Activated CD8-positive, alpha-beta memory T cell treated with anti-CD3 and anti-CD28 coated beads for 24 hours (primary cell): ENCODE measurements at places on chromosomes 3 and 15.

DNA sequence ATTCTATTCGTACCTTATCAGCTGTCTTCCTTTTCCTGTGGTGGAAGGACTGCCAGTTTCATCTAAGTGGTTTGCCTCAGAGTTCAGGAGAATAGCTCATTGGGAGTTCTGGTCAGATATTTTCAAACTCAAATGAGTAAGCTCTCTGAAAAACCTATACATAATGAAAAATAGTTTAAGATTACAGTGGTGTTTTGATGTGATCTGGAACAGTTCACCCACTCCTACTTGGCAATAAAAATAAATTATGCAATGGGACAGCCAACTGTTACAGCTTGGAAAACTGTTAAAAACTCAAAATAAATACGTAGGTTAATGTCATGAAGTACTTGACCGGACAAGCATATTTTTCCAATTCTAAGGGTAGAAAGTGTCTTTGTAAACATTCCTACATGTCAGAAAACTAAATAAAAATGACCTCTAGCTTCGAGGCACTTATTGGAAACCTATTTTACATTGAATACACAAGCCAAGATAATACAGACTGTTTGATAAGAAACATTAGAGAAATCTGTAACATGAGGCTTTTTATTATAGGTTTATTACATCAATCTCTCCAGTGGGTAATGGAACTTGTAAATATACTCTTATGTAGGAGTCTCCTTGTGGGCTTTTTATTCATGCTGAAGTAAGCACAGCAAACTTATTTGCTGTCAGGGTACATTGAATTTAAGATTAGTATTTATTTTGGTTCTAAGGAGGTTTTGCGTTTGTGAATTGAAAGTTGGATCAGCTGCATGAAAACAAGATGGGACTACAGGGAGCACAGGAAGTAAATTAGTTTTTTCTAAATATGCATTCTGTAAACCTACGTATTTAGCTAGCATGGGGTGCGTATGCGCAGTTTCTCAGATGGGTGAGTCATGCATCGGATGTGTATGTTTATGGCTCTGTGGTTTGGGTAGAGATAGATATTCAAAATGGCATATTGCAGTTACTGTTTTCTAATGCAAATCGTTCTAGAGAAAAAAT, 453.1 kb downstream of the IL5RA start:
- DNase-seq = no peak

- DNase-seq = no peak
These were observed 31.0 kb upstream of the TOPBP1 start for GRCh38 chr3:133692759-133693158.

GRCh38 chr3:188299068-188299467, 145.1 kb downstream of the LPP start:
- no peak for DNase-seq

DNA sequence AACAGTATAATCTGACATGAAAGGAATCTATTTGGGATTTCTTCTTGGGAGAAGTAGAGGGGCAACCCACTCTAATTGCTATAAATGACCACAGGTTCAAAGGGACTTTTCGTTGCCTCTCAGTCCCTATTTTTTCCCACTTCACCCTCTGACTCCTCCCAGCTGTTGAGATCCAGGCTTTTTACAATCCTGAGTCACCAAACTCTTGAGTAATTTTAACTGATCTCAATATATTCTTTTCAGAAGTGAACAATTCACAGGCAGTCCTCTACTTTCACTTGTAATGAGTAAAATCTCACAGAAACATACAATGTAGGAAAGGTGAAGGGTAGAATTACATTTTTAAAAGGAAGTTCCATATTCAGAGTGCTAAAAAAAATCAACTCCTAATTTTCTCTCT, 44.6 kb downstream of the EIF4E3 start:
- DNase-seq = no peak

- DNase-seq = no peak
These were observed 26.5 kb downstream of the GOLGA6A start for GRCh38 chr15:74055804-74056203.

DNA sequence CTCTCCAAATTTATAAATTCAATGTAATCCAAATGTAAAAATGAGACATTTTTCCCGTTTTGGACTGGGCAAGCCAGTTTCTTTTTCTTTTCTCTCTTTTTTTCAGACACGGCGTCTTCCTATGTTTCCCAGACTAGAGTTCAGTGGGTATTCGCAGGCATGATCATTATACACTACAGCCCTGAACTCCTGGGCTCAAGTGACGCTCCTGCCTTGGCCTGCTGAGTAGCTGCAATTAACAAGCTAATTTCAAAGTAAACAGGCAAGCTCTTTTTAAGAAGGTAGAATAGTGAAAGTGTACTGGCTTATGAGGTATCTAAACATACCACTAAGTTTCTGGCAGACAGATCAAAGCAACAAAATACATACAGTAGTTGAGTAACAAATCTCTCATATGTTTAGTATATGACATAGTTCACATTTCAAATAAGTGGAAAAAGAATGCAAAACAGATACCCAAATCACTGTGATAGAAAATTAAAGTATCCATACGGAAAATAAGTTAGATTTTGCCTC, 13.5 kb downstream of the HIGD1A start:
- no peak for DNase-seq

DNA sequence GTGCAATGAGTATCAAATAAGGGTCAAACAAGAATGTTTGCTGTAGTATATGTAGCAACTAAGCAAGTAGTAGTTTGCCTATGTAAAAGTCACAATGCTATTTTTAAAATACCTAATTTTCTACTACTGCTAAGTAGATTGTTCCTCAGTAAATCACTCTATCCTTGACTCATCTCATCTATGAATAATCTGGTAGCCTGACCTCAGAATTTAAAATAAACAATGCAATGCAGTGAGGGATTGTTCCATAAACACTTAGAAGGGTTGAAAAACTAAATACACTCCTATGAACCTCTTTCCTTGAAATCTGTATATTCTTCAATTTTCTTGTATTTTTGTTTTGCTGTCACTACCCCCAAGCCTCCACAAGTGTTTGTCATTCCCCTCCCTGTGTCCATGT, 253.3 kb downstream of the TBC1D5 start:
- no peak for DNase-seq

GRCh38 chr3:69182588-69183316, 60.4 kb upstream of the LMOD3 start:
- no peak for DNase-seq

DNA sequence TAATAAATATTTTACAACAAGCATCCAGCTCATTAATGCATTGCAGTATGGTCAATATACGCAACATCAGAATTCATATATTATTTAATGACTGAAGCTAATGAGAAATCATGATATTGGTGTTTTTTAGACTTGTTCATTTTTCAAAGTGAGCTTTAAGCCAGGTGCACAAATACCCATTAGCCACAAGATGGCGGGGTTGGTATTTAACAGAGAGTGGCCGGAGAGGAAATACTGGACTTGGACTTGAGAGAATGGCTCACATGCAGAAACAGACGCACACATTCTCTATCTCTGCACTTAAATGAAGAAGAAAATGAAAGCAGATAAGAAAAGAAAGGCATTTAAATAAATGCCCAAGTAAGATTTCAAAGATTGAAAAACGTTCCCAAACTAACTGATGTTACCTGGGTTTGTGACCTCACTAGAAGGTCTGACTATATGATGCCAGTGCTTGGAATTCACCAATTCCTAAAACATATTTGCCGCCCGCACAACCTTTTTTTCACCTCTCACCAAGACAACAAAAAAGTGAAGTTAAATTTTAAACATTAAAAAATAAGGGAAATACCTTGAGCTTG, 21.2 kb upstream of the CRBN start:
- DNase-seq = no peak

DNA sequence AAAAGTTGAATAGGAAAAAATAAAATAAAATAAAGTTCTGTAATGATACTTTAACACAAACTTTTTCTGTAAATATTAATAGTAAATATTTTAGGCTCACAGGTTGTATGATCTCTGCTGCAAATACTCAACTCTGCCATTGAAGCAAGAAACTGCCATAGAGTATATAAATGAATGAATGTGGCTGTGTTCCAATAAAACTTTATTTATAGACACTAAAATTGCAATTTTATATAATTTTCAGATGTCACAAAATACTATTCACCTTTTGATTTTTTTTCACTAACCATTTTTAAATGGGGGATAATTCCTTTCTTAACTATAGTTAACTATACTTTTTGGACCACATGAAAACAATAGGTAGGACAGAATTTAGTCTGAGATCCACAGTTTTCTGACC, 16.0 kb downstream of the EIF1B start:
- no peak for DNase-seq

DNA sequence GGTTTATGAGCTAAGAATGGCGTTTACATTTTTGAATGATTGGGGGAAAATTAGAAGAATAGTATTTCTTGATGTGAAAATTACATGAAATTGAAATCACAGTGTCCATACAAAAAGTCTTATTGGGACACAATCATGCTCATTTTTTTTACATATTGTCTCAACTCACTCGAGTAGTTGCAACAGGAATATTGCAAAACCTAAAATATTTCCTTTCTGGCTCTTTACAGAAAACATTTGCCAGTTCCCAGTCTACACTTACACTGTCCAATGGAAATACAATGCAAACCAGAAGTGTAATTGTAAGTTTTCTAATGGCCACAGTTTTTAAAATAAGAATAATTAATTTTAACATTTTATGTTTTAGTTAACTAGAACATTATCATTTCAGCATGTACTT, 137.8 kb downstream of the SAMMSON start:
- DNase-seq = no peak

GRCh38 chr15:39358441-39359041, 222.3 kb upstream of the THBS1 start:
- no peak for DNase-seq

- DNase-seq = no peak
These were observed 114.5 kb downstream of the MEGF11 start for GRCh38 chr15:66138892-66139590.

DNA sequence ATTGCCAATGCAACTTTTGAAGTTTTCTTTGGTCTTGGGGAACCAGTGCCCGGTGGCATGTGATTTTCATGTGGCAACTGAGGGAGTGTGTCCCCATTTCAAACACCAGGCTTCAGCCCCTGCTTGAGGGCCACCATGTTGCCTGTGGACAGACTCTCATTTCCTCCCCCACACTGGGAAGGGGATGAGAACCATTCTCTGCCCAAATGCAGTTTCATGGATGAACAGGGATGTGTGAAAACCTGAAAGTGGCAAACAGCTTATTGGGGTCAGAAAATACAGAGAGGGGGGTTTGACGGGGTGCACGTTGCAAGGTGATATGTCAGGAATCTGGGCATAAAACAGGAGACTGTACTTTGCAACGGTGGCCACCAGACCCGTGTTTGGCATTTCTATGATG, 6.3 kb downstream of the FAM107A start:
- DNase-seq = no peak

DNA sequence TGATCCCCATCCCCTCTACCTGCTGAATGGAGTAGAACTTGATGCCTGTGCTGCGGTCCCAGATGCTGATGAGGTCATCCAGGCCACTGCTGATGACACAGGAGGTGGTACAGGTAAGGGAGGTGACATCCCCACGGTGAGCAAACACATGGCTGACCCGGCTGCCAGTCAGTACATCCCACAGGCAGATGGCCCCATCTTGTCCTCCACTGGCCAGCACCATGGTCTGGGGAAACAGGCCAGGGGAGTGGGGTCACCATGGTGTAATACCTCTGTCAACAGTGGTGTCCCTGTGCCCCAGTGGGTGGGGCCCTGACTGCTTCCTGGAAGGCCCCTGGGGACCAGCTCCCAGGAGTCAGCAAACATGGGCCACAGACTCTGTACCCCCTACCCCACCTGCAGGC, 33.3 kb downstream of the PTPN23 start:
- no peak for DNase-seq

DNA sequence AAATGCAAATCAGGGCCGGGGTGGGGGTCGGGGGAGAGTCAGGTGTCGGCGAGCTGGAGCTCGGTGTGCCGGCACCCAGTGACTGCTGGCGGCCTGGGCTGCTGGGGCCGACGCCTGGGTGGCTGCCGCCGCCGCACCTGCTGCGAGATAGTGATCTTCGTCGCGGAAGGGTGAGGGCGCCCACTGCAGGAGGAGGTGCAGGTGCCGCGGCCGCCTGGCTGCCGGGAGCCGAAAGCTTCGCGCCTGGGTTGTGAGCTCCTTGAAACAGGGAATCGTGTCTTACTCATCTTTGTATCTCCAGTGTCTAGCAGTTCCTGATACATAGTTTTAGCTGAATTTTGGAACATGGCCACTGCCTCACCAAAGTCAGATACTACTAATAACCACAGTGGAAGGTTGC, 64.0 kb upstream of the CPOX start:
- peak; percentile 65 for DNase-seq

DNA sequence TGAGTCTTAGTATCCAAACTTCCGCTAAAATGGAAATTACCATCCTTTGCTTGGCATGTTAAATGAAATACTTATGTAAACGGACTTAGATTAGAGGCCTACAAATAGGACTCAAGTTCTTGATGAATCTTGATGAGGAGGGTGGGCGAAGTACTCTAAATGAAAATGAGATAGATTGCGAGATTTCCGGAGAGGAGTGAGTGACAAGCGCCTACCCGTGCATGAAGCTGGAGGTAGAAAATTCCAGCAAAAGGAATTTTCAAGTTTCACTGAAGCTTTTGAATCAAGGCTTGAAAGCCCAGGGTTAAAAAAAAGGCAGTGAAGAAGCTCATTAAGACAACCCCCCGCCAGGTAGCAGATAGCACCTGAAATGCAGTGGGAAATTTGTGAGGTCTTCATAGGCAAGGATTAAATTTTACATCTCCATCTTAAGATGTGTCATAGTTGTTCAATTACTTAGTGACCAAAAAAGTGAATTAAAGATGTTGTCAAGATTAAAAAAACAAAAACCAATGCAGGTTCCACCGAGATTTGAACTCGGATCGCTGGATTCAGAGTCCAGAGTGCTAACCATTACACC, 655 bp upstream of the RAB11A start:
- DNase-seq = no peak

- no peak for DNase-seq
These were observed 242.2 kb upstream of the AZI2 start for GRCh38 chr3:28590860-28591259.

- no peak for DNase-seq
These were observed 8.5 kb downstream of the ERC2 start for GRCh38 chr3:56459719-56460118.

- DNase-seq = no peak
These were observed 38.2 kb downstream of the FILIP1L start for GRCh38 chr3:100075851-100076730.

DNA sequence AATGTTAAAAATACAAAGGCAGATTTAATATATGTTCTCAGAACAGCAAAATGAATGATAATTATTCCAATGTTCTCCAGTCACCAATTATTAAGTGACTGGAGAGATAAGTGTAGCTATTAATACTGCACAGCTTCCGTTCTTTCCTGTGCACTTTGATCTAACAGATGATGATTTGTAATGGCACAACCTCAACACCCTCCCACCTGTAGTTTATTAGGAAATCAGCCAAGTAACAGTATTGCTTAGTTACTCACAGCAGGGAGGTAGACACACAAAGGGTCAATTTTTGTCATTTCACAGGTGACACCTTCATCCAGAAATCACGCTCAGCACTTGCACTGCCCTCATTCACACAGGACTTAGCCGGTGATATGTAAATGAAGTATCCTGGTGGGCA, 688.1 kb downstream of the EPHA3 start:
- no peak for DNase-seq
